ENCODE measurements at places on chromosomes 7 and 10.

- no peak for DNase-seq
Observed at GRCh38 chr7:105622106-105622731, 40.9 kb upstream of the EFCAB10 start.

DNA sequence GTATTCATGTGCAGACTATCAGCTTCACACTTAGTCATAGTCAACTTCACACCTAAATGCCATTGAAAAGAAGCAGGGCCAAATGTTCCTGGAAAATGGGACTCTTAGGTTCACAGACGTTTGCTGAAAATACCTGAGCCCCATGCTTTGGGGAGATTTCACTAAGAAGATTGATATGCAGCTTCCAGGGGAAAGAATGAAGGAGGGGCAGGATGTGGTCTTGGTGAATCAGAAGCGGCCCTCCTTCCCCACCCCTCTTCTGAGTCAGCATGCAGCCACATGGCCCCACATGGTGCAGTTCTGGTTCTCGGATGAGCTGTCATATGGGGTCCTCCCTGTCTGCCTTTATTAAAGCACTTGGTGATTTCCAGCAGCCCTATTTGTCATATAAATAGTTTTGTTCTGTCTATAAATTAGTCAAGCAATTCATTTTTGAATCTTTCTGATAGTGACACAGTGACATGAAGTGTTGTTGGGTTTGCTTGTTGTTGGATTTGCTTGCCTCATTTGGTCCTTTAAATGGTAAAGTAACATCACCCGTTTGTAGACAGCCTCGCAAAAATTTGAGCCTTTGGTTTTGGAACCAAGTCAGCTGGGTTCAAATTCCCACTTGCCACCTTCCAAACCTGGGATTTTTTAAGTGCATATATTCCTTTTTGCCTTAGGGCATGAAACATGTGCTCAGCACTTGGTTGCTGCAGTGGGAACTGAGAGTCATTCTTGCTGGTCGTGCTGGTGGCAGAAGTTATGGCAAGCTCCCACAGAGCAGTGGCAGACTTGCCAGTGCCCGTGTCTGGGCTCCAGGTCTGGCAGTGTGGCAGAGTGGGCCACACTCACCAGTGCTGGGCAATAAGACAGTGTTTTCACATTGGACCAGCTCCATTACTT lies 68.1 kb upstream of the CDK6 start:
- no peak for DNase-seq

GRCh38 chr7:38798552-38799267 lies 110.3 kb downstream of the VPS41 start:
- DNase-seq, result no peak

- DNase-seq, result no peak
Observed at GRCh38 chr10:1050145-1050544, 1.2 kb upstream of the IDI1 start.

GRCh38 chr7:65509368-65510186 lies 135.9 kb downstream of the ZNF92 start:
- peak; percentile 25 for DNase-seq

- no peak for DNase-seq
Observed at GRCh38 chr7:2707481-2707880, 19.5 kb downstream of the AMZ1 start.

GRCh38 chr7:115271332-115272235 lies 349.7 kb downstream of the MDFIC start:
- no peak for DNase-seq

DNA sequence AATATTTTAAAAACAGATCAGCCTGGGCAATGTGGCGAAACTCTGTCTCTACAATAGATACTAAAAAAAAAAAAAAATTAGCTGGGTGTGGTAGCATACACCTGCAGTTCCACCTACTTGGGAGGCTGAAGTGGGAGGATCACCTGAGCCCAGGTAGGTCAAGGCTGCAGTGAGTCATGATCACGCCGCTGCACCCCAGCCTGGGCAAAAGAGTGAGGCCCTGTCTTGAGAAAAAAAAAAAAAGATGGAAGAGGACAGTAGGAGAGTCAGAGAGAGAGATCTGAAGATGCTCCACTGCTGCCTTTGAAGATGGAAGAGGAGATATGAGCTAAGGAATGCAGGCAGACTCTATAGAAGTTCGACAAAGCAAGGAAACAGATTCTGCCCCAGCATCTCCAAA lies 181.9 kb downstream of the CALN1 start:
- no peak for DNase-seq

DNA sequence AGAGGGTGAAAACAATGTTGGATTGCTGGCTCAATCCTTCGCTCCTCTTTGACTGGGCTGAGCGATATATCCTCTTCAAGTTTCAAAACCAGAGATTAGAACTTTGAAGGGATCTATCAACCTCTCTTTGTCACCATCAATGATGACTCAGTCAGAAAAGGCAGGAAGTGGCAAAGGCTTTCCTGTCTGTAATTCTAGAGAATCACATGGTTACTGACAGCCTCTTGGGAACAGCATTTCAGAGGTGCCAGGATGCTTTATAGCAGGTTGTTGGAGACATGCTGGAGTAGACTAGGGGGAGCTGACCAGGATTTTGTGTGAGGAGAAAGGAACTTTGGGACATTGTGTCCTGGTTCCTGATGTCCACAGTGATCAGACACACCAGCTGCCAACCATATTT lies 81.3 kb downstream of the PRKCQ start:
- no peak for DNase-seq

GRCh38 chr7:50474382-50475160 lies 24.4 kb upstream of the FIGNL1 start:
- DNase-seq, result no peak

DNA sequence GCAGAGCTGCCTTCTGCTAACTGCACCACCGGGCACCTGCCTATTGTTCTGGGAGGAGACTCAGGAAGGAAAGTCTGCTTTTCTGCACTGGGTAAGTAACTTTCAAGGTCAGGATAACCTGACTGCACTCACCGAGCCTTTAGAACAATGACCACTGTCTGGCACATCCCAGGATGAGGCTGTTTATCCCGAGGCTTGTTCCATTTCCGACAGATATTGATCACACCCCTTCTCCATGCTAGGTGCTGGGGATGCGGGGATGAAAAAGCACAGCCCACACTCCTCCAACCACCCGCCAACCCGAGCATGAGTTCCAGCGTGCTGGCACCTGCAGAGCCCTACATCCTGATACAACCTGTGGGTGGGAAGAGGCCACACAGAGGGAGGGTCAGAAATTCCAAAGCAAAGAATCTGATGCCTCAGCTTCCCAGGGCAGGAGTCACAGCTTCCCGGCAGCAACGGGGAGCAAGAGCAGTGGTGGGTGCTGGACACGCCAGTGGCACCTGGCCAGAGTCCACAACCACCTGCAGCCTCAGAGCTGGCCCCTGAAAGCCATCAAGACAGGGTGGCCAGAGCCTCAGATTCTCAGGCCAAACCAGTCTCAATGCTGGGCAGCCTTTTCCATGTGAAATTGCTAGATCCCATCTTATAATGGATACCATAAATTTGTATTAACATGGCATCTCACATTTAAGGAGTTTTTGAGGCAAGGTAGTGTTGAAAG lies 34.9 kb upstream of the CNPY1 start:
- DNase-seq, result no peak

GRCh38 chr10:60777696-60778213 lies 523 bp upstream of the CDK1 start:
- no peak for DNase-seq

DNA sequence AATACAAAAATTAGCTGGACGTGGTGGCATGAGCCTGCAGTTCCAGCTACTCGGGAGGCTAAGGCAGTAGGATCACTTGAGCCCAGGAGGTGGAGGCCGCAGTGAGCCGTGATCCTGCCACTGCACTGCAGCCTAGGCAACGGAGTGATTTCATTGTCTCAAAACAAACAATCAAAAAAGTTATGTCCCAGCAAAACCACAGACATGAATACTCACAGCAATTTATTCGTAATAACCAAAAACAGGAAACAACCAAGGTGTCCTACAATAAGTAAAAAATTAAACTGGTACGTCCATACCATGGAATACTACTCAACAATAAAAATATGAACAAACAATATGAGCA lies 11.6 kb upstream of the CYTH3 start:
- no peak for DNase-seq

- no peak for DNase-seq
Observed at GRCh38 chr10:78600121-78600665, 468.6 kb upstream of the ZMIZ1 start.

DNA sequence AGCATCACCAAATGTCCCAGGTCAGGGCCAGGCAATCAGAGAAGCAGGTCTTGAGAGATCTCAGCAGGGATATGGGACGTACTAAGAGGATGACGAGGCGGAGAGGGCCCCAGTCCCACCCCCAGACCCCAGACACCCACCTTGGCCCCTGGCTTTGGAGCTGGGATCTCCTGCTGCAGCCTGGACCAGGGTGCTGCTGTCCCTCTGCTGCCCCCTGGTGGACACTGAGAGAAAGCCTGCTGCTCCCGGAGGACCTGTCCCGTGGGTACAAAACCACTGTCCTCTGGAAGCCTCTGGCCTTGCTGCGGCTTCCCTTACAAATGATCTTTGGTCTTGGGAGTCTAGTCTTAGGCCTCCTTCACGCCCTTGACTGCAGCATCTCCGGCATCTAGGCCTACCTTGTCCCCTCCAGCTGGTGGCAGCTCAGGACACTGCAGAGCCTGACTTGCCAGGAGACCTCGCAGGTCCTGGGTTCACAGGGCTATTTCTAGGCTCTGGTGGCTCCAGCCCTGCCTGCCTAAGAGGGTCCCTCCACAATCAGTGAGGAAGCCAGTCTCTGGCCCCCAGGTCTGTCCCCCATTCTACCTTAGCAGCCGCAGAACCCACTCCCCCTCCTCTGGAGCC lies 97.1 kb downstream of the RGS10 start:
- peak; percentile 23 for DNase-seq

DNA sequence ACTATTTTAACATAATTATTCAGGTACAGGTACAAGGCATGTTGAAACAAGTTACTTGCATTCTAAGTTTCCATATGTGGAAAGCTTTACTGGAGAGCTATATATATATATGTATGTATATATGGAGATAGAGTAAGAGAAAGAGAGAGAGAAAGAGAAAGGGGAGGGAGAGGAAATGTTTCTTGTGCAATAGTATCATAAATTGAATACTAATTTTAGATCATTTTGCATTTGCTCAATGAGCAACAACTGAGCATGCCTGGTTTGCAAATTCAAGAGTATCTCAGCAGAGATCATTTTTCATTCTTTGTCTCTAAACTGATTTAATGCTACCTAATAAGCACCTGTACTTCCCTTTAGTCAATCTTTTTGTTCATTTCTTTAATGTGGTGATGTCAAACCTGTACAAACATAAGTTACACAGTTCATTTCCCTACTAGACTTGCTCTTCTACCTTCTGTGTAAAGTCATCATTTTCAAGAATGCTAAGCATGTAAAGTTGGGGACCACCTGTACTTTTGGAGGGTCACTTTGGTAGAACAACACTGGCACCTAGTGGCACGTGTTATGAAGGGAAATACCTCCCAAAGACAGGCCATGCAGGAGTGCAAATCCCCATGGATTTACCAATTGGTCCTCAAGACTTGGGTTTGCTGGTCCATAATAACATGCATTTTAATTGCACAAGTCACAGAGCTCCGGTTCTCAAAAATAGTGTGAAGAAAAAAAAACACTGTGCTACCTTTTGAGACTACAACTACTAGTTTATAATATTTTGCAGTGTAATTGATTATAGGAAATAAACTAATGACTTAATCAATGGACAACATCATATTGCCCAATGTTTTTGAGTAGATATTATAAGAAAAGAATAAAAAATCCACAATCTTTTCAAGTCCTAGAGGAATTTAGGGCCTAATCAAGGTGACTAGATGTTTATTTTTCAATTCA lies 431.2 kb upstream of the IGFBP3 start:
- DNase-seq, result peak; percentile 51

DNA sequence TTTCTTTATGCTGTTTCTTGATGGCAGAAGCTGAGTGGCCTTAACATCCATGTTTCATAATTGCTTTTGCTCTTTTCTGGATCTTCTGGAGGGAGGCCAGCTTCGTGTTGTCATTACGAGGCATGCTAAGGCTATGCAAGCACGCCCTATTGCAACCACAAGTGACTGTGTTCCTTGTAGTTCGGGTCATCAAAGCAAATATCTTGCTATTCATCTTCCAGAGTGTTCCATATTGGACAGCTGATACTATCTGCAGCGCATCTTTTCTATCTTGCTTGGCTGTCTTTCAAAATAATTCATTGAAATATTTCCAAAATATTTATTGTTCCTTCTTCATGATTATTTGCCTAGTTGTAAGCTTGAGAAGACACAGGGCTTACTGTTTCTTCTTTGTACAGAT lies 5.0 kb downstream of the EPHB6 start:
- DNase-seq, result no peak

- DNase-seq, result no peak
Observed at GRCh38 chr10:114650266-114650665, 7.8 kb downstream of the ABLIM1 start.

DNA sequence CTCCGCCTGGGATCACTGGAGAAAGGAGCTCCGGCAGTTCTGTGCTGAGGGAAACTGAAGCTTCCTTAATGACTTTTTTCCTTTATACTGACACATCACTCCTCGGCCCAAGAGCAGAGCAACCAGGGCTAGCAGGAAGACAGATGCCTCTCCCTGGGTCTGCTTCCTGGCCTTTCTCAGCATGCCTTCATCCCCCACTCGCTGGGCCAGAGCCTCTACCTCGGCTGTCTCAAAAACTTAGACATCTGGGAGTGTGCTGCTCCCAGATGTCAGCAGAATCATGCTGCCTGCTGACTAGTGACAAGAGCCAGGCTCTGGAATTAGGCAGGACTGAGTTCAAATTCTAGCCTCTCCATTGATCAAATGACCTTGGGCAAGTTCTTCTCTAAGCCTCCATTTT lies 24.4 kb upstream of the LRRC4 start:
- no peak for DNase-seq

DNA sequence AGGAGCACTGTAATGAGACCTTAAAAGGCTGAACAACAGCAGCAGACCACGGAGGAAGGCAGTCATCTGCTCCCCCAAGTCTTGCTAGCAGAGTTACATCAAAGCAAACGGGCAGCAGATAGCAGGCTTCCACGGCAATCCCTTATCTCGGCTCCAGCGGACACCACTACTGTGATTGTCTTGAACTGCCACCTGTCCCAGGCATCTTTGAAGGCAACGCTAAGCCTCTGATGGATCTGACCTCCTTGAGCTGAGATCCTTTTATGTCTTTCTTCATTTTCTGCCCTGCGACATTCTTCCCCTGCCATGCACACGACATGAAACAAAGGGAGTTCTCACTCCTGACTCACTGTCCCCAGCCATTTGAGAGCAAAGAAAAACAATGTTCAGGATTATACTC lies 111.7 kb downstream of the GLI3 start:
- DNase-seq, result no peak
